WTC11 (cell line): ENCODE measurements at places on chromosomes 1 and 21. TPM values are rescaled to one million over a fixed set of nuclear protein-coding genes. Genes with fewer than 3 reads are reported as not detected.

The FASLG gene
- total RNA-seq, result not detected in 3 replicates

GRCh38 chr1:60762176-60762575 lies 320.2 kb upstream of the NFIA start:
- DNase-seq, result no peak

DNA sequence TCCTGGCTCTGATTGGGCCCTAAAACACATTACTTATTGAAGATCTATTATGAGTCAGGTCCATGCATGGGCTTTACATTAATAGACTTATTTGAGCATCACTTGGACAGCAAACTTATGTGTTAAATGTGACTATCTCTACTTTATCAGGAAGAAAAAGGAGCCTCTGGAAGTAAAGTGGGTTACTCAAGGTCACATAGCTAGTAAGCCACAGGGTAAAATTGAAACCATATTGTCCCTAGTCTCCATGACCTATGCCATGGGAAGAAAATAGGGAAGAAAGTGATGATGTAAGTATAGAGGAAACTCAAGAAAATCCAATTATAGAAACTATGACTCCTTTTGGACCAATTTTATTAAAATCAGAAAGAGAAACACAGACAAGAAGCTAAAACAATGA lies 555.3 kb downstream of the NUF2 start:
- DNase-seq, result no peak

The DMBX1 gene
- 1.7 to 3.7 TPM (median 1.8 TPM) in 3 replicates for total RNA-seq

The APOBEC4 gene
- not detected in 3 replicates for total RNA-seq

GRCh38 chr21:37071561-37072273 lies 1.2 kb downstream of the PIGP start:
- DNase-seq, result no peak

DNA sequence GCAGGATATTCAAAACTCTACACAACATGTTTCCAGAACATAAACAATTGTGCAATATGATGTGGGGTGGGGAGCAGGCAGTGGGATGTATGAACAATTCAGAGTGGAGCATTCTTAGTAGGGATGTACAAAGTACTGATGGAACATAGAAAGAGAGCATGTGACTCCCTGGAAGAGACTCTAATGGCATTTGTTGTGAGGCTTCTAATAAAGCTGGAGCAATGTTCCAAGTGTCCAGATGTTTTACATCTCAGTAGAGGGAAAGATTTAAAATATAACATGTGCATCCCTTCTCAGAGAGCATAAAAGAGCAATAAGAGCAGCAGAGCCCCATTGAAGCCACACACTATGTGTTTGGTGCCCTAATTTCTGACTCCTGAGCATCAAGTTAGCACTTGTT lies 116.5 kb downstream of the BRINP2 start:
- DNase-seq, result no peak

DNA sequence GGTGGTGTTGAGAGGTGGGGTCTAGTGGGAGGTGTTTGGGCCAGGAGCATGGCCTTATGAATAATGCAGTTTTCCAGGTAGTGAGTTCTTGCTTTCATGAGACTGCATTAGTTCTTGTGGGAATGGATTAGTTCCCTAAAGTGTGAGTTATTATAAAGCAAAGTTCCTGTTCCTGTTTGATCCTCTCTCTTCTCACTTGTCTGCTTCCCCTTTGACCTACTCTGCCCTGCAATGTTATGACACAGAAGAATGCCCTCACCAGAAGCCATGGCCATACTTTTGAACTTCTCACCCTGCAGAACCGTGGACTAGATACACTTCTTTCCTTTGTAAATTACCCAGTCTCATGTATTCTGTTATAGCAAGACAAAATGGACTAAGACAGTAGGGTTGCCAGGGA lies 53.6 kb downstream of the MAP3K7CL start:
- DNase-seq, result no peak

The UMODL1 gene
- total RNA-seq, result 0.11 TPM in 1 of 3 replicates, not detected in the others

The SH2D1B gene
- not detected in 3 replicates for total RNA-seq

GRCh38 chr1:119359730-119360129 lies 8.9 kb upstream of the HAO2 start:
- no peak for DNase-seq

The PADI1 gene
- total RNA-seq, result 0.15 to 0.57 TPM (median 0.18 TPM) in 3 replicates

GRCh38 chr1:183635099-183635605 lies 431 bp downstream of the ARPC5 start:
- DNase-seq, result peak; percentile 45

GRCh38 chr1:68974447-68974846 lies 477.6 kb upstream of the DEPDC1 start:
- DNase-seq, result peak; percentile 21

DNA sequence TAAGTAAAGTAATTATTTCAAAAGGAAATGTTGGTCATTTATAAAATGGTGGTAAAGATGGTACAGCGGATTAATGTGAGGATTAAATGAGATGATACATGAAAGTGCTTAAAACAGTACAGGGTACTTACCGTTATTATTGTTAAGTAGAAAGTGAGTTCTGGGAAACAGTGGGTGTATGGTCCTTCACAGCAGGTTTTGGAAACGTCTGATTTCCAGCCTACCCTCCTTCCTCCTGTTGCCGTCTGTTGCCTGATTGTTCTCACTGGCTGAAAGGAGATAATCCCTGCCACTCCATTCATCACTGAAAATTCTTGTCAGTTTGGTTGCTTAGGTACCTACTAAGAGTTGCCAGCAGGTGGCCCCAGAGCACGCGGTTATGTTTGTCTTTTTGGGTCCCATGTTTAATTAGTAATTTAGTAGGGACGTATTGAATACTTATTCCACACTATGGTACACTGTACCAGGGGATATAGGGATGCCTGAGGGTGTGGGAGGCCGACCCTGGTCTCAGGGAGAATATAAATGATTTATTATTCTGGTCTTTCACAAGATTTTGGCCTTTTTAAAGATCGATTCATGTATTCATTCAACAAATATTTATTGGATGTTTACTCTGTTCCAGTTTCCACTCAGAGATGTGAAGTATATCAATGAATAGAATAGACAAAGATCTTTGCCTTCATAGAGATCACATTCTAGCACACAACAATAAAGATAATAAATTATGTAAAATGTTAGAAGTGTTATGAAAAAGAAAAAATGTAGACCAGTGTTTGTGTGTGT lies 30.8 kb upstream of the RPTN start:
- DNase-seq, result peak; percentile 49

The TDRKH gene
- 21.8 to 25.3 TPM (median 24.0 TPM) in 3 replicates for total RNA-seq

The C1orf210 gene
- 11.7 to 14.0 TPM (median 12.8 TPM) in 3 replicates for total RNA-seq

- DNase-seq, result peak; percentile 22
These were observed 28.2 kb downstream of the VAV3 start for GRCh38 chr1:107936498-107937481.

DNA sequence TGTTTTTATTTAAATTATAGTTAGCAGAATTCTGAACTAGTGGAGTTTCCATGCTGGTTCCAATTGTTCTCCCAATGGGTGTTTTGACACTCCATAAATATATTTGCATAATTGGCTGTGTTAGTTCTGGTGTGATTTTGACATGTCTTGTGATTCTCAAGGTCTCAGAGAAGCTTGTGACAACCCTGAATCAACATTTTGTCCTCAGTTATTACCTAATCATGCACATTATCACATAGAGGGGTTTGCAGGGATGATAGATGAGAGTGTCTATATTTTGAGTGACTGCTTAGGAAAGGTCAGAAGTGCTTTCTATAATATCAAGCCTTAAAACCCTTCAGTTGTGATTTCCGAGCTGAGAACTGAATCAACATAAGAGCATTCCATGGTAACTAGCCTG lies 11.5 kb upstream of the KCNK2 start:
- no peak for DNase-seq

- no peak for DNase-seq
These were observed 132.1 kb downstream of the TGFBR3 start for GRCh38 chr1:91753878-91754277.

- no peak for DNase-seq
These were observed 54.0 kb upstream of the COL11A1 start for GRCh38 chr1:103162360-103162759.

The TMEM52 gene
- total RNA-seq, result 15.0 to 21.9 TPM (median 20.0 TPM) in 3 replicates

The LRRC42 gene
- 38.1 to 39.1 TPM (median 38.6 TPM) in 3 replicates for total RNA-seq

DNA sequence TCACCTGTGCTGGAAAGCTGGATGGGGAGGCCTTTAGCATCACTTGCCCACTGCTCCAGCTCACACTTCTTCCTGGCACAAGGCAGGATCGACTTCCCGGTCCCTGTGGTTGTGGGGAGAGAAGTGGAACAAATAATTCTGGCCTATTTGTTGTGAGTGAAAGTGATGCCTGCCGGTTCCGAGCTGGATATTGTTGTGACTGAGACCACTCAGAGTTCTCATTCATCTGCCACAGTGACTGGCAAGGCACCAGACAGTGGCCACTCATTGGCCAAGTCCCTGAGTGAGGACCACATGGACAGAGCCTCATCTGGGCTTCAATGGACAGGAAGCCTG lies 191.9 kb downstream of the PTPRU start:
- no peak for DNase-seq

DNA sequence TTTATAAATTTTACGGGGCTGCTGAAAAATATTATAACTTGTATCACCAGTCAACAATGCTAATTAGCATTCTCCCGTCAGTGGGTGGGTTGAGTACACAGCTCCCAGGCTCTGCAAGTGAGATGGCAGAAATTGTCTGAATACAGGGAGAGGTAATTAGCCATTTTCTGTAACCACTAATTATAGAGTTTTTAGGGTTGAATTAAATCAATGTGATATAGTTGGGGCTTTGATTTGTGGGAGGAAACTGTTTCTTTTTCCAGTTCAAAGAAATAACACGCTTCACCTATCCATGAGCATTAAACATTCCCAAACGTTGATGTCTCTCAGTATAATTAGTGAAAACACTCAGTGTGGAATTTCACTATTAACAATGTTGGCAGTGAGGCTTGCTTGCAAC lies 1.5 kb downstream of the VANGL1 start:
- DNase-seq, result no peak

The SLC9C2 gene
- total RNA-seq, result not detected in 3 replicates

- DNase-seq, result no peak
These were observed 176.4 kb downstream of the ZNF281 start for GRCh38 chr1:200233393-200233792.

The NBPF10 gene
- 0.63 to 0.80 TPM (median 0.64 TPM) in 3 replicates for total RNA-seq

The MARK1 gene
- 13.9 to 18.6 TPM (median 14.6 TPM) in 3 replicates for total RNA-seq

GRCh38 chr1:66523562-66523961 lies 10.4 kb upstream of the SGIP1 start:
- no peak for DNase-seq

The ALDH4A1 gene
- 31.0 to 37.5 TPM (median 36.2 TPM) in 3 replicates for total RNA-seq

DNA sequence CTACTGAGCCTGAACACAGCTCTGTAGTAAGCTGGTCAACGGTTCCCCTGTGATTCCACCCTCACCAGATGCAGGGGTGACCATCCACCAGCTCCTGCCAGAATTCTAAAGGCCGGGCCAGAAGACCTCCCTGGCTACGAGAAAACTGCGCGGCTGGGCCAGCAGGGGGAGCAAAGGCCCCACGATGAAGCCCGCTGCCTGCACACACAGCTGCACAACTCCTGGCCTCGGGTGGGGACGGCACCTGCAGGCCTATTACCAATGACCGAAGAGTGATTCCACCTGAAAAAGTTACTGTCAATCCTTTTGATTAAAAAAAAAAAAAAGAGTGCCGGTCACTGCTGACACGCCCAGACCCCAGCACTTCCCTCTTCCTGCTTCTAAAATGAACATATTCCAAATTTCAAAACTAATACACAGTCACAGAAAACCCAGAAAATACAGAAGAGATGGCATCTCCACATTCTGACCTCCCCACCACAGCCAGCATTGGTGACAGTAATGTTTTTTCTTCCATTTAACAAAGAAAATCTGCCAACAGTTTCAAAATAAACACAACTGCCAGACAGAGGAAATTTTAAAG lies 49.8 kb upstream of the RIPK4 start:
- peak; percentile 75 for DNase-seq

- no peak for DNase-seq
These were observed 19.1 kb upstream of the SLC35F3 start for GRCh38 chr1:233885196-233885920.

The CD53 gene
- total RNA-seq, result 1.4 to 1.8 TPM (median 1.6 TPM) in 3 replicates

DNA sequence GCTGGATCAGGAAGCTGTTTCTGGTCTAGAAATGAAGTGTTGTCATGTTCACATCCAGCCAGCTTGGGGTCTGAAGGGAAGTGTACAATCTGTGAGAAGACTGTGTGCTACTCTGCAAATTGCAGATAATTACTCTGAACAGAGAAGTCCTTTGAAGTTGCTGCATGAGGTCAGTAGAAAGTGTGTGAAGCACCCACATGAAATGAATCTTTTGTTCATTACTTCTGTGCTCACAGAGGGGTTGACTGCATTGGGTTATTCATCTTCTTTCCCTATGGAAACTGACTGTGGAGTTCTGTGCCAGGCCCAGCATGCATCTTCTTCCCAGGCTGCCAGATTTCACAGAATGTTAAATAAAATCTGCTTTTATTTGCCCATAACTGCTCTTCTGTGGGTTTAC lies 47.1 kb downstream of the CTH start:
- no peak for DNase-seq

GRCh38 chr1:187854457-187854856 lies 1025.7 kb downstream of the PLA2G4A start:
- no peak for DNase-seq
